Astrocyte (in vitro differentiated cells and primary cell): ENCODE measurements at places on chromosomes 2 and 18. TPM values are rescaled to one million over a fixed set of nuclear protein-coding genes. Genes with fewer than 3 reads are reported as not detected.

The TFPI gene
- 52.9 and 56.6 TPM in 2 replicates for total RNA-seq

The ARHGAP15 gene
- total RNA-seq: not detected in 2 replicates

GRCh38 chr18:5771343-5771742 lies 124.0 kb downstream of the TMEM200C start:
- DNase-seq: no peak
- H3K4me3 ChIP-seq: no peak overlapping the region
- no peaks in the 10 kb centered on the region for H3K4me1 ChIP-seq
- H3K27me3 ChIP-seq: no peaks in the 10 kb centered on the region

DNA sequence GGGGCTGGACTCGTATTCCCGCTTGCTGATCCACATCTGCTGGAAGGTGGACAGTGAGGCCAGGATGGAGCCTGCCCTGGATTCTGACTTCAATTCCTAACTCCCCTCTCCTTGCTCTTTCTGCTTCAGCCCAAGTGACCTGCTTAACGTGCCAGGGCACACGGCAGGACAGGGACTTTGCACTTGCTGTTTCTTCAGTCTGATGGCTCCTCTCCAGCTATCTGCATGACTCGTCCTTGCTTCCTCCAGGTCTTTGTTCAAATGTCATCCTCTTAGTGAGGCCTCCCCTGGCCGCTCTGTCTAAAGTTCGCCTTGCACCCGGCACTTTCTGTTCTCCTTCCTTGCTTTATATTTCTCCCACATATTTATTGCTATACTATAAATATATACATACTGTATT lies 357.6 kb downstream of the MTX2 start:
- no peaks in the 10 kb centered on the region for H3K27me3 ChIP-seq
- H3K4me1 ChIP-seq: no peaks in the 10 kb centered on the region
- DNase-seq: no peak
- no peaks in the 10 kb centered on the region for H3K36me3 ChIP-seq

DNA sequence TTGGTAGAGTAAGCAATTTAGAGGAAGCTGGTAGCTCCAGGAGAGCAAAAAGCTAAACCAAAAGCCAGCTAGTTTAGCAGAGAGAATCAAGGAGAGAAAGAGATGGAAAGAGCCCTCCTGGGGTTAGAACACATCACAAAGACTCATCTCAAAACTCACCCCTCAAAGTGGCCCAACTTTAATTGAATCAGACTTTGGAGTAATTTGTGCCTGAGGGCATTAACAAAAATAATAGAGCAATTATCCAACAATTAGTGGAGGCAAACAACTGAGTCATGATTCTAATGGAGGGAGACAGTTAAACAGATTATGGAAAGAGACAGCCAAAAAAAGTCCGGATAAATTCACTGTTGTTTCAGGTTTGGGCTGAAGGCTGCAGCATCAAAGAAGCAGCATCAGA lies 417.4 kb downstream of the KCNJ3 start:
- no peak overlapping the region for H3K4me3 ChIP-seq
- H3K27me3 ChIP-seq: no peaks in the 10 kb centered on the region
- no peaks in the 10 kb centered on the region for H3K4me1 ChIP-seq

DNA sequence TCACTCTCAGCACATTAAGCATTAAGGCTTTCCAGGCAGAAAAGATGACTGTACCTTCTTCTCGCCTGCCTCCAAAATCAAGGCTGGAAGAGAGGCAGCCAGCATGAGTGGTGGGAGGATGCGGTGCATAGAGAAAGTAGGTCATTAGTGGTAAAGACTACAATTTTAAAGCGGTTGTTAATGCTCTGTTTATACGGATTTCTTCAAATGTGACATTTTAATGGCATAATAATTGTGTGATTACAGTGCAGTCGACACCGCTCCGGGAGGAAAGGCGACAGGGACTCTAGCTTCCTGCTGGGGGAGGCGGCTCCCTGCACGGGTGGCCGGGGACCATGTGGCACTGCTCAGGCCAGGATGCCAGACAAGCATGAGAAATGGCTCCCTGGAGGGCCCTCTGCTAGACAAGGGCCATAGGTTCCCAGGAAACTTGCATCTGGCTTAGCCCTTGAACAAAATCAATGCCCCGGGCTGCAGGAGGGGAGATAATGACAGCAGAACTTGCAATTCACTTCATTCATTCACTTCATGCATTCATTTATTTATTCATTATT lies 129.6 kb downstream of the GALNT14 start:
- H3K27me3 ChIP-seq: peaks cover 2% of the 10 kb centered on the region
- DNase-seq: no peak
- no peaks in the 10 kb centered on the region for H3K36me3 ChIP-seq
- H3K27ac ChIP-seq: no peak overlapping the region
- no peak overlapping the region for H3K4me3 ChIP-seq
- no peaks in the 10 kb centered on the region for H3K4me1 ChIP-seq

DNA sequence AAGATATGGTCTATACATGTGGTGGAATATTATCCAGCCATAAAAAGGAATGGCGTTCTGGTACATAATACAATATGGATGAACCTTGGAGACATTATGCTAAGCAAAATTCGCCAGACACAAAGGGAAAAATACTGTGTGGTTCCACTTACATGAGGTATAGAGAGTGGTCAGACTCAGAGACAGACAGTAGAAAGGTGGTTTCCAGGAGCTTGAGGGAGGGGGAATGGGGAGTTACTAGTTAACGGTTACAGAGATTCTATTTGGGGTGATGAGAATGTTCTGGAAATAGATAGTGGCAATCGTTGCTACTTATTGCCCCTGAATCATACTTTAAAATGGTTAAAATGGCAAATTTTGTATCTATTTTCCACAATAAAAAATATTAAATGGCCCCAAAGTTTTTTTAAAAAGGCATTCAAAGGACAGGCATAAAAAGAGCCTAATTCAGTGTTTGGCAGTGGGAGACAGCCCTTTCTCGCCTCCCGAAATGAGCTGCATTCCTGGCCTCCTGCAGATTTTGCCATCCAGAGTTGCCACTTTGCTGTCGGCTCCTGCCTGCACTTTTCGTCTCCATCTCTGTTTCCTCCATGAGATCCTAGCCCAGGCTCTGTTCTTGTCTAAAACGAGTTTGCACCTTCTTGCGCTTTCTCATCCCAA lies 13.5 kb downstream of the TNFRSF11A start:
- H3K36me3 ChIP-seq: no peaks in the 10 kb centered on the region
- H3K4me1 ChIP-seq: peaks cover 18% of the 10 kb centered on the region
- H3K4me3 ChIP-seq: no peak overlapping the region

DNA sequence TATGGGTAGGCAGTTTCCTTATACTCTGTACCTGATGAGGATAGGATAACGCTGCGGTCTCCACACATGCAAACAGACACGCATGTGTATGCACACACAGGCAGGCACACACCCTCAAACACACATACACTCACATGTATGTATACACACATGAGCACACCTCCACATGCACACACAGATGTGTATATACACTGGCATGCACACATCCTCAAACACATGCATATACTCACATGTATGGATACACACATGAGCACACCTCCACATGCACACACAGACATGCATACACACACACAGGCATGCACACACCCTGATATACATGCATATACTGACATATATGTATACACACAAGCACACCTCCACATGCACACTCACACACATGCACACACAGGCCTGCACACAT lies 267.8 kb upstream of the HDAC4 start:
- no peaks in the 10 kb centered on the region for H3K27me3 ChIP-seq
- no peaks in the 10 kb centered on the region for H3K36me3 ChIP-seq
- no peak overlapping the region for H3K27ac ChIP-seq
- H3K4me1 ChIP-seq: no peaks in the 10 kb centered on the region

- no peak overlapping the region for H3K27ac ChIP-seq
- DNase-seq: no peak
Measured at GRCh38 chr18:28715206-28715605, 538.3 kb upstream of the CDH2 start.

DNA sequence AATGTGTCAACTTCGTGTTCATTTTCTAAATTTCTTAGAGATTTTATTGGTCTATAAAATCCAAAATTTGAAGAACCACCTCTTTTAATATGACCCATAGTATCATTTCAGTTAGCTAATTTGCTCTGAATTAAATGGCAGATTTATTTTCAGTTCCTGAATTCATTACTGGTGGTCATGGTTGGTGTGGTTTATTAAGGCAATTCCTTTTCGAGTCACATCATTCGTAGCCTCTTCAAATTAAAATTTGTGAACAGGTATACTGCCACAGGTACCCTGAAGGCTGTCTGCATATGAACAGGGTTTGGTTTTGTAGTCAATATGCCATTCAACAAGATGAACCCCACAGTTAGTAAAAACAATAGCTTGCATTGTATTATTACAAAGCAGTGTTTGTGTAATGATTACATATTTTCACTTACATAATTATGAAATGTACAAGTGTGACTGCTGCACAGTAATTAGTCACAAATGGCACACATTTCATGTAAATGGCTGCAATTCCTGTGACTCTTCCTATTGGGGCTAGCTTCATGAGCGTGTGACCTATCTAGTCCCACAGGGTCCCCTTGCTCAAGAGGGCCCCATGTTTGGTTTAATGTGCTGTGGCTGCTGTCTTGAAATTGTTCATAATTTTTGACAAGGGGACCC lies 48.9 kb downstream of the CDC42EP3 start:
- H3K27me3 ChIP-seq: no peaks in the 10 kb centered on the region
- no peak for DNase-seq
- no peak overlapping the region for H3K27ac ChIP-seq
- H3K36me3 ChIP-seq: no peaks in the 10 kb centered on the region
- no peak overlapping the region for H3K4me3 ChIP-seq
